ENCODE measurements at places on chromosomes 4 and X.

- no peaks in the 10 kb centered on the region for H3K27me3 ChIP-seq
- no peak overlapping the region for H3K4me3 ChIP-seq
- no peaks in the 10 kb centered on the region for H3K36me3 ChIP-seq
- H3K27ac ChIP-seq, result no peak overlapping the region
These were observed 7.7 kb downstream of the GAK start for GRCh38 chr4:924107-925096.

GRCh38 chrX:150941580-150941979, 41.6 kb upstream of the HMGB3 start:
- H3K4me3 ChIP-seq, result no peak overlapping the region
- DNase-seq, result no peak
- H3K27ac ChIP-seq, result no peak overlapping the region
- H3K27me3 ChIP-seq, result no peaks in the 10 kb centered on the region
- no peaks in the 10 kb centered on the region for H3K36me3 ChIP-seq
- H3K4me1 ChIP-seq, result no peaks in the 10 kb centered on the region

DNA sequence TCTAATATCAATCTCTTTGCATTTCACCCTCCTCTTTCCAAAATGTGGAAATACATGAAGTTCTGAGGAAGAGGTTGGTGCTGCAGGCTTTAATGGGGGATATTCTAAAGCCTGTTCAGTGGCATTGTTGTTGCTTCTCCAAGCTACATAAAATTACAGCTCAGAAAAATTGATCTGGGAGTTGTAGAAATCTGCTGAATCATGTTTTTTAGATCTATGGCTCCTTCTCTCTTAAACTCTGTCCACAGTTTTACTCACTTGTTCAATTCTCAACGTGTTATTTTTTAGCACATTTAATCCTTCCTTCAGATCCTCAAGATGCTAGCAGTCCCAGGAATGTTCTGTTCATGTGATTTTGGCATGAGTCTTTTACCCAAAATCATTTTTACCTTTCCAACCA, 949.5 kb upstream of the ADGRL3 start:
- DNase-seq, result no peak
- no peak overlapping the region for H3K27ac ChIP-seq
- no peak overlapping the region for H3K4me3 ChIP-seq
- H3K27me3 ChIP-seq, result no peaks in the 10 kb centered on the region

DNA sequence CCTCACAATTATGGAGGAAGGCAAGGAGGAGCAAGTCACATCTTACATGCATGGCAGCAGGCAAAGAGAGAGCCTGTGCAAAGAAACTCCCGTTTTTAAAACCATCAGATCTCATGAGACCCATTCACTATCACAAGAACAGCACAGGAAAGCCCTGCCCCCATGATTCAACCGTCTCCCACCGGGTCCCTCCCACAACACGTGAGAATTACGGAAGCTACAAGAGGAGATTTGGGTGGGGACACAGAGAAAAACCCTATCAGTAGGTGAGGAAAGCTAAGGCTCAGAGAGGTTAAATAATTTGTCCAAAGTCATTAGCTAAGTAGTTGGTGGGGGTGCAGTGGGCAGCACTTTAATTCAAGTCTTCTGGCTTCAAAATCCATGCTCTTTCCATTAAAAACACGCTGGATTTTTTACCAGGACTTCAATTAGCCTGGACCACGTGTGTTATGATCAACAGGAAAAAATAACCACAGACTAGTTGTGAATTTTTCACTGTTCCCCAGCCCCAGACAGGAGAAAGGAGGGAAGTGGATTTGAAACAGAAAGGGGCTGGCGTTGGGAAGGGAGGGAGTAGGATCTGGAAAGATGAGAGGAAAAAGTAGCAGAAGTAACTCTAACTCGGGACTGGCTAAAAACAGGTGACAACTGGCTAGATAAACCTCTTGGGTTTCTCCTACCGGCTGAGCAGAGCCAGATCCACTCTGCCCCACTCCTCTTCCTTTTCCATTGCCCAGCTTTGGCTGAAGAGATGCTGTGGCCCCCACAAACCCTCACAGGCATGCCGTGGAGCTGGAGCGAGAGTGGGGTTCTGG, 986 bp downstream of the MTMR8 start:
- no peaks in the 10 kb centered on the region for H3K36me3 ChIP-seq
- DNase-seq, result no peak
- no peak overlapping the region for H3K27ac ChIP-seq
- H3K27me3 ChIP-seq, result no peaks in the 10 kb centered on the region
- no peaks in the 10 kb centered on the region for H3K4me1 ChIP-seq
- no peak overlapping the region for H3K4me3 ChIP-seq

GRCh38 chr4:176575141-176575730, 217.5 kb downstream of the VEGFC start:
- H3K4me3 ChIP-seq, result no peak overlapping the region
- no peaks in the 10 kb centered on the region for H3K27me3 ChIP-seq

GRCh38 chrX:41022566-41022965, 62.7 kb upstream of the USP9X start:
- H3K4me3 ChIP-seq, result no peak overlapping the region
- H3K27me3 ChIP-seq, result no peaks in the 10 kb centered on the region
- DNase-seq, result peak; percentile 83
- H3K4me1 ChIP-seq, result peaks cover 52% of the 10 kb centered on the region
- no peaks in the 10 kb centered on the region for H3K36me3 ChIP-seq

DNA sequence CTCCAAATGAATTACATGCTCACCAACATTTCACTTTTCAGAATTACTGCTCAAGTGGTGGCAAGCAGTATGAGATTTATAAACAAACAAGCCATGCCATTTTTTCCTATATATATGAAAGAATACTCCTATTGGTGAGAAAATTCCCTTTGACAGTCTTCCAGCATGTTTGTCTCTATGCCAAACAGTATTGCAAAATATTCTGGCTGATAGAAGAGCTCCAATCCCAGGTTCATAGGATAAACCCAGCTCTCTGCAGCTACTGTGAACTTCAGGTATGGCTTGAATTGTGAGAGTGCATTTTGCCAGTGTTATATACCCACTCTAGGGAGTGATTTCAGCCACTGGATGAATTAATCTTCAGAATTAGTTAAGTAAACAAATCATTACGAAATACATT, 108.8 kb downstream of the MAGEC2 start:
- no peak overlapping the region for H3K27ac ChIP-seq
- H3K4me3 ChIP-seq, result no peak overlapping the region
- no peaks in the 10 kb centered on the region for H3K27me3 ChIP-seq
- no peaks in the 10 kb centered on the region for H3K4me1 ChIP-seq
- DNase-seq, result no peak

DNA sequence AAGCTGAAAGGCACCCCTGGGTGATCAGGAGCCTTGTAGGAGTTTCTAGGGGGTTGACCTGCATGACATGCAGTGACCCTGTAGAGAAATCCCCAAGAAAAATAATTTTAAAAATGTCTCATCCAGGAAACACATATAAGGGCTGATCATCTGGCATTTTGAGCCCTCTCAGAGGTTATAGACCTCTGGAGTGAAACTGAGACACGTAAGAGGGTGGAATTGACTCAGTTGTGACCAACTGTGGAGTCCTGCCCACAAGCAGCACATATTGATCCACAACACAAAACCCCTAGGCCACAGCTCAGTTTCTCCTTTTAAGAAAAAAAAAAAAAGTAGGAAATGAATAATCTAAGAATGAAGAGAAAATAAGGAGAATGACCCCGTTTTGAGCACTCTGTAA, 32.5 kb upstream of the MTMR8 start:
- no peak overlapping the region for H3K4me3 ChIP-seq
- no peaks in the 10 kb centered on the region for H3K4me1 ChIP-seq
- H3K36me3 ChIP-seq, result no peaks in the 10 kb centered on the region
- no peak overlapping the region for H3K27ac ChIP-seq
- no peaks in the 10 kb centered on the region for H3K27me3 ChIP-seq

GRCh38 chrX:96102997-96103396, 581.6 kb upstream of the DIAPH2 start:
- no peaks in the 10 kb centered on the region for H3K27me3 ChIP-seq
- H3K36me3 ChIP-seq, result no peaks in the 10 kb centered on the region
- no peak overlapping the region for H3K4me3 ChIP-seq
- no peak overlapping the region for H3K27ac ChIP-seq
- DNase-seq, result no peak
- H3K4me1 ChIP-seq, result no peaks in the 10 kb centered on the region

DNA sequence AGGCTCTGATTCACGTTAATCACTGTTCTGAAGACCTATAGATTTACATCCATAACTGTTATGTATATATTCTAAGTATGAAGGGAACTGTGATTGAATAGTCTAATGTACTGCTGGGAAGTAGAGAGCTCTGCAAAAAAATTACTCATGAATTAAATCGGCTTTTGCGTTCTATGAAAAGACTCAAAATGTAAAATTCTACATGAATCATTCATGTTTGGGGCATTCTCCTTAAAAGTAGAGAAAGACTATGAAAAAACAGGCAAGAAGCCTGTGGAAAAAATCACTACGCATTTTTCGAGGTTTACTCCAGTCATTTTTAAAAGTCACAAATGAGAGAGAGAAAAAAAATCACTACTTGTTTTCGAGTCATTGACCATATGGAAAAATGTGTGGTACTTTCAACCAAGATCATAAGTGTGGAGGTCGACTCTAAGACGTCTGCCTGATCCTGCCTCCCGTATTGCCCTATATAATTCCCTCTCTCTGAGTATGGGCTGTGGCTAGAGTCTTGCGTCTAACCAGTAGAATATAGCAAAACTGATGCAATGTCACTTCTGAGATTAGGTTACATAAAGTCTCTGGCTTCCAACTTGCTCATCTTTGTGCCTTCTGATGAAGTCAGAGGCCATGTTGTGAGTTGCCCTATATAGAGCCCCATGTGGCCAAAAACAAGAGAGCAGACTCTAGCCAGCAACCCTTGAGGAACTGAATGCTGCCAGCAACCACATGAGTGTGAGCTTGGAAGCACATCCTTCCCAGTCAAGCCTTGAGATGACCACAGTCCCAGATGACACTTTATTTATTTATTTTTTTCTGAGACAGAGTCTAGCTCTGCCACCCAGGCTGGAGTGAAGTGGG, 32.1 kb upstream of the VEGFD start:
- H3K4me1 ChIP-seq, result no peaks in the 10 kb centered on the region
- no peak overlapping the region for H3K27ac ChIP-seq
- H3K27me3 ChIP-seq, result no peaks in the 10 kb centered on the region
- no peak for DNase-seq

All from HepG2 (cell line).